ENCODE measurements at places on chromosomes 5 and 9.

DNA sequence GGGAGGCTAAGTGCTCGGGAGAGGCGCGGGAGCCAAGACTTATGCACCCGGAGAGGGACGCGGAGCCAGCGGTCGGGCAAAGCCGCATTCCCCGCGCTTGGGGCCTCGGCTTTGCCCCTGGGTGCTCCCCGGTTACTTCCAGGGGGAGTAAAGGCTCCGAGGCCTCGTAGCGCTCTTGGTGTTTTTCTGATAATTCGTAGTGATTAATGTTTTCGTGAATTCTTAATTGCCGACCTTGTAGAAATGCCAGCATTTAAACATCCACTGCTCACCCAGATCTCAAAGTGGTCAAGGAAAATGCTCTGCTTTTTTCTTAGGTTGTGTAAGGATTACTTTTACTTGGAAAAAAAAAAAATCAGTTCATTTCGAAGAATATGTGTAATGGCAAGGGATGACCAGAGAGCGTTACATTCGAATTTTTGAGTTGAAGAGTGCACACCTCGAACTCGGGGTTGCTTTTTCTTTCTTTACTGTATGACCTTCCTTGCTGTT is 654 bp upstream of the TUT7 start:
- DNase-seq = no peak

DNA sequence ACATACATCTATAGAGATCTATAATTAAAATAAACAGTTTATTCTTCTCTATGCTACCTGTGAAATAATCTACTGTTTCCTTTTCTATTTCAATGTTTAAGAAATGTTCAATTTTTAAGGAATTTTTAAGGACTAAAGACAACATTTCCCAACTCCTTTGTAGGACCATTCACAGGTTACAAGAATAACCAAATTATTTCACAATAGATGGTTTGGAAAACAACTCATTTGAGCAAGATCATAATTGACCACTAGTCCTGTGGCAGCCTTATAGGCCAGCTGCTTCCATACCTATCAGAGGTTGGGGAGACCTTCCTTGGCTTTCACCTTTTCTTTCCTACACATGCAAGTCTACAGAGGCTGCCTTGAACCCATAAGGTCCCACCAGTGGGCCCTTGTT is 193.7 kb downstream of the TTC39B start:
- no peak for DNase-seq

DNA sequence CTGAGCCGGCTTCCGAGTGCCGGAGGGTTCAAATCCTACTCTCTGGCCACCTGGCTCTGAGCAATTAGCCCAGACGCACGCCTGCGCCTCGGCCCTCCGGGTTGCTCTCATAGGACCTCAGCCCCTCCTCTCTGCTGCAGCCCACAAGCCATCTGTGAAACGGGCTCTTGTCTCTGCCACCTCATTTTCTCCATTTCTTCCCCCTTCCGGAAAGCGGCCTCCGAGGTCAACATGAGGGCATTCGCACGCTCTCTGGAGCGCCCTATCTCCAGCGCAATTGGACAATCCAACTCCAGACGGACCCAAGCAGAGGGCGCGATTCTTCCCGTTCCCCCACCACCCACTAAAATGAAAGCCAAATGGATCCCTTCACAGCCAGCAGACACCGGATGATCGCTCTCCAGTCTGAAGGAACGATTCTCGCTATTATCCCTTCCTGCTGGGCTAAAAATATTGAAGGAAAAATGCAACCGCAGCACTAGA is 41.5 kb downstream of the VAV2 start:
- no peak for DNase-seq

- DNase-seq = no peak
Measured at GRCh38 chr9:137593176-137593575, 2.9 kb upstream of the ZMYND19 start.

- DNase-seq = no peak
Measured at GRCh38 chr9:114919611-114920010, 10.8 kb downstream of the TNFSF8 start.

DNA sequence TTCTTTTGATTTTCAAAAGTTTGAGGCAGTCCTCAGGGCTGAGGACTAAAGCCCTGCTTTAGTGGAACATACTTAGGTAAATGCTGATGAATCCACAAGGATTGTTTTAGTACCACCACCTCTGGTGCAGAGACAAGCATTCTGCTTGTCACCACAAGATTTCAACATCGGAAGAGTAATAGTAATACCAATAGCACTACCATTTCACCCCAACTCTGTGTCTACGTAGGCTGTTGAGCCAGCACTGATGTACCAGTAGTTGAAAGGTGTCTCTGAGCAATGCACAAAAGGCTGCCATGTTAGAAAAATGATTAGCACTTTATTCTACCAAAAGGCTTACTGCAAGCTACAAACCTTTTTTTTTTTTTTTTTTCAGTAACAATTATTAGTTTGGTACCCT is 213.2 kb upstream of the SLC24A2 start:
- no peak for DNase-seq

GRCh38 chr5:81091199-81091598 is 131.0 kb downstream of the RASGRF2 start:
- DNase-seq = no peak

DNA sequence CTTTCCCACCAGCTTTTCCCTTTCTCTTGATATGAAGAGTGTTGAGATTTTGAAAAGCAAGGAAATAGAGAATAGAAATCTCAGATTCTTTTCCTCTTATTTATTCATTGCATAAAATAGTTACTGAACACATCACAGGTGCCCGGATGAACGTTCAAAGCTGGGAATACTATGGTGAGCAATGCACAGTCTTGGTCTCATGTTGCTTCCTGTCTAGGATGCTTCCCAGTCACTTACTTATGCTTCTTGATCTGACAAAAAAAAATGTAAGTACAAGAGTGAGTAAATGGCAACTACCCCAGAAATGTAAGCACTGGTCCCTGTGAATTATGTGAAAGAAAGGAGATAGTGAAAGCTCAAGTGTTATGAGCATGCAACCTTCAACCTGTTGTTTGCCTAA is 153.5 kb upstream of the S1PR3 start:
- DNase-seq = no peak

- no peak for DNase-seq
Measured at GRCh38 chr9:109320331-109320741, 523 bp downstream of the EPB41L4B start.
